ENCODE measurements at places on chromosomes 12 and 14.

- DNase-seq = no peak
These were observed 96.9 kb downstream of the STXBP6 start for GRCh38 chr14:24952851-24953666.

DNA sequence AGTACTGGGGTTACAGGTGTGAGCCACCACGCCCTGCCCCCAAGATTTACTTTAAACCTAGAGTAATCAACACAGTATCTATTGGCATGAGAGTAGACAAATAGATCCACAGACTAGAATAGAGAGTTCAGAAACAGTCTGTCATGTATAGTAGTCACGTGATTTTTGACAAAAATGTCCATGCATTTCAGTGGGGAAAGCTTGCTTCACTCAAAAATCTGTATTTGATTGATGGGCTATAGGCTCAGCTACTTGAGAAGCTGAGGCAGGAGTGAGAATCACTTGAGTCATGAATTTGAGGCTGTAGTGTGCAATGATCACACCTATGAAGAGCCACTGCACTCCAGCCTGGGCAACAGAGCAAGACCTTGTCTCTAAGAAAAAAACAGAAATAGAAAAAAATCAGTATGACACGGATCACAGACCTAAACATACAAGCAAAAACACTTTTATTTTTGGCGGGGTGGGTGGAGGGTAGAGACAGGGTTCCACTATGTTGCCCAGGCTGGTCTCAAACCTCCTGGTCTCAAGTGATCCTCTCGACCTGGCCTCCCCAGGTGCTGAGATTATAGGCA lies 7.6 kb upstream of the ORAI1 start:
- DNase-seq = no peak

DNA sequence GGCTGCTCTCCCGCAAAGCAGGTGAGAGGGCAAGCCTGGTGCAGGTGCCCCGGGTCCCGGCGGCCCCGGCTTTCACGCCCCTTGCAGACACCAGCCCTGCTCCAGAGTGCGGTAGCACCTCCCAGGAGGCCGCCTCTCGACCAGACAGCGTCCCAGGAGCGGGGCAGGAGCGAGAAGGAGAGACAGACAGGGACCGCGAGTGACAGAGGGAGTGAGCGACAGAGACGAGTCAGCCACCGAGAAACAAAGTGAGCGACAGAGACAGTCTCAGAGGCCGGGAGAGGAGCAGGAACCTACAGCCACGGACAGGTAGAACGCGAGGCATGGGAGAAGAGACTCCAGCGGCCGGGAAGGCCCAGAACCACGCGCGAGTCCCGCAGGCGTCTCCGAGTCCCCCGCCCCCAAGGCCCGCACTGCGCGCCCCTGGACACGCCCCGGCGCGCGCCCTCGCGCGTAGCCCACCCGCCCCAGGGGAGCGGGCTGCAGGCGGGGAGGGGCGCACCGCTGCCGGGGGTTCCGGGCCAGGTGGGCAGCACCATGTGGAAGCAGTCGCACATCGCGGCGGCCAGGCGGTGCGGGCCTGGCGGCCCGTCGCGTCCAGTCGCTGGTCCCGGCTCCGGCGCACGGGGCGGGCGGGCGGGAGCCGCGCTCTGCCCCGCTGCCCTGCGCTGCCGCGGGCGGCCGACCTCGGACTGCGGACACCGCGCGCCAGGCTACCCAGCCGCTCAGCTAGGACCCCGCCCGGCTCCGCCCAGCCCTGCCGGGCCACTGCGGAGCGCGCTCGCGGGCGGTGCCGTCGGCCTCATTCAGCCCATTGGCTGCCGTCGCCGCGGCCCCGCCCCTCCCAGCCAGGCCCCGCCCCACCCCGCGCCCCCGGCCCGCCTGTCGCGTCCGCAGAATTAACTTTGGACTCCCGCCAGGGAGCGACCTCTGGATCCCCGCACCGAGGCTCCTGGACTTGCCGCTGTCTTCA lies at the start of gene AHNAK2:
Gene AHNAK2, minus strand, starts transcription at position 694 of the 973 bp plus-strand sequence. Its CDS starts 137 bp downstream, at position 557.
- peak; percentile 79 for DNase-seq

GRCh38 chr14:20973501-20973900 lies 16.3 kb upstream of the METTL17 start:
- no peak for DNase-seq

DNA sequence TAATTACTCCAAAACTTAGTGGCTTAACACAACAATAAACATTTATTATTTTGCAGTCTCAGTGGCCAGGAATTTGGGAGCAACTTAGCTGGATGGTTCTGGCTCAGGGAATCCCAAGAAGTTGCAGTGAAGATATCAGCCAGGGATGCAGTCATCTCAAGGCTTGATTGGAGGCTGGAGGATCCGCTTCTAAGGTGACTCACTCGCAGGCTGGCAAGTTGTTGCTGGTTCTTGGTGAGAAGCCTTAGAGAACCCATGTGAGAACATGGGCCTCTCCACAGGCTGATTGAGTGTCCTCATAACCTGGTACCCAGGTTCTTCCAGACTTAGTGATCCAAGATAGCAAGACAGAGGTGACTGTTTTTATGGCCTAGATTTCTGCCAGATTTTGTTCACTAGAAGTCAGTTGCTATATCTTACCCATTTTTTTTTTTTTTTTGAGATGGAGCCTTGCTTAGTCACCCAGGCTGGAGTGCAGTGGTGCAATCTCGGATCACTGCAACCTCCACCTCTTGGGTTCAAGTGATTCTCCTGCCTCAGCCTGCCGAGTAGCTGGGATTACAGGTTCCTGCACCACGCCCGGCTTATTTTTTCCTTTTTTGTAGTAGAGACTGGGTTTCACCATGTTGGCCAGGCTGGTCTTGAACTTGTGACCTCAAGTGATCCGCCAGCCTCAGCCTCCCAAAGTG lies 32.5 kb downstream of the BRMS1L start:
- no peak for DNase-seq

DNA sequence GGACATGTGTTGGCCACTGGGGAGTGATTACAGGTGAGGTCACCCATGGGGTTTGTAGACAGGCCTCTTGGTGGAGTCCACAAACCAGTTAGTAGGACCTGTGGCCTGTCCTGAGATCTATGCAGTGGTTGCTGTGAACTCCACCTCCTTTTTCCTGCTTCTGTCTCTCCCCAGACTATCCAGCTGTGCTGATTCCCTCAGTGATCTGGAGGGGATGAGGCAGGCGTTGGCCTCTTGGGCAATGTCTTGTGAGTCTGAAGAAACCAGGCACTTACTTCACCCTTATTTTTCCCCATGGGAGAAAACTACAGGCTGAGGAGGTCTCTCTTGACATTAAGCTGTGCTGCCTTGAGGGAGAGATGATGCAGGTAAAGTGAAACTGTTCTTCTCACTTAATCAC lies 257.2 kb upstream of the PRICKLE1 start:
- no peak for DNase-seq

DNA sequence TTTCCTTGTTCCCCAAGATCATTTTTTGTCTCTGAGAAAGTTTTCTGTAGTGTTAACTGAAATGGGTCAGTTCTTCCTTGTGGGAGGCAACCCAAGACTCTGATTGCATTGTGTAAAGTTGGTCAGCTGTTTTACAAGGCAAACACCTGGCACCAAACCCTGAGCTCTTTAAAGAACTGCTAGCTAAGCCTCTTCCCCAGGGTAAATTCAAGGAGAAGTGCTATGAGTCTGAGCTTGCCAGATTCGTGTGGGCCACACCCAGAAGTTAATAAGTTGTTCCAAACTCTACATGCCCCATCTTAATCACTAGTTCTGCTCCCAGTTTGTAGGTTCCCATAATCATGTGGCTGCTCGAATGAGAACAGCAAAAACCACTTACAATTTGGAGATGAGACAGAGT lies 214.5 kb downstream of the BTG1 start:
- no peak for DNase-seq

GRCh38 chr12:113184098-113184899 lies 979 bp downstream of the DDX54 start:
- DNase-seq = no peak

DNA sequence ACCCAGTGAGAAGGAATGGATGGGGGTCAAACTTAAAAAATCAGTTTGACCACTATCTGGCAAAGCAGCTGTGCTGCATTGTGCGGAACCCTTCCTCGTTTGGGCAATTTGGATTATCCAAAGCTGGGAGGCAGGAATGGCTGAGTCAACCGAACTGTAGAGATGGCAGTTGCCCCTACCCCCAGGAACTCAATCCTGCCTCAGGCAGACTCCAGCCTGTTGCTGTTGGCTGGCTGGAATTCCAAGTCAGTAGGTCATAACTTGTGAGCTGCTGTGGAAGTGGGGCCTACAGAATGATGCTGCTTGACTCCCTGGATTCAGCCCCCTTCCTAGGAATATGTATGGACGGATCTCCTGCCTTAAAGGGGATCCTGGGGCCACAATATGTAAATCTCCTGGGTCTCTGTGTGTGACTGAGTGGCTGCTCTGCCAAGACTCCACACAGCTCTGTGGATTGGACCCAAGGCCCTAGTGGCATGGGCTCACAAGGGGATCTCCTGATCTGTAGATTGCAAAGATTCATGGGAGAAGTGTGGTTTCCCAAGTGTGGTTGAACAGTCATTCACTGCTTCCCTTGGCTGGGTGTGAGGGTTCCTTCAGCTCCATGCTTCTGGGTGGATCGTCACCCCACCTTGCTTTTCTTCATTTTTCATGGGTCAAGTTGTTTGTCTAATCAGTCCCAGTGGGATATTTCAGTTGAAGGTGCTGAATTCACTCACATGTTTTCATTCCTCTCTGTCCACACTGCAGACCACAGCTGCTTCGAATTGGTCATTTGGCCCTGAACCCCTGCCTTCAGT lies 19.2 kb downstream of the LUM start:
- DNase-seq = no peak

DNA sequence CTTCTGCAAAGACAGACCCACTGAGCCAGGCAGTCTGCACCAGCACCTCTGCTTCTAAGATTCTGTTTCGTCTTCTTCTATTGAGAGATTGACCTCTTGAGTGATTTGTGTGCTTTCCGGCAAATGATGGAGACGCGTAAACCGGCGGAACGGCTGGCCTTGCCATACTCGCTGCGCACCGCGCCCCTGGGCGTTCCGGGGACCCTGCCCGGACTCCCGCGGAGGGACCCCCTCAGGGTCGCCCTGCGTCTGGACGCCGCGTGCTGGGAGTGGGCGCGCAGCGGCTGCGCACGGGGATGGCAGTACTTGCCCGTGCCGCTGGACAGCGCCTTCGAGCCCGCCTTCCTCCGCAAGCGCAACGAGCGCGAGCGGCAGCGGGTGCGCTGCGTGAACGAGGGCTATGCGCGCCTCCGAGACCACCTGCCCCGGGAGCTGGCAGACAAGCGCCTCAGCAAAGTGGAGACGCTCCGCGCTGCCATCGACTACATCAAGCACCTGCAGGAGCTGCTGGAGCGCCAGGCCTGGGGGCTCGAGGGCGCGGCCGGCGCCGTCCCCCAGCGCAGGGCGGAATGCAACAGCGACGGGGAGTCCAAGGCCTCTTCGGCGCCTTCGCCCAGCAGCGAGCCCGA lies 703 bp downstream of the ASCL4 start:
- DNase-seq = peak; percentile 30

DNA sequence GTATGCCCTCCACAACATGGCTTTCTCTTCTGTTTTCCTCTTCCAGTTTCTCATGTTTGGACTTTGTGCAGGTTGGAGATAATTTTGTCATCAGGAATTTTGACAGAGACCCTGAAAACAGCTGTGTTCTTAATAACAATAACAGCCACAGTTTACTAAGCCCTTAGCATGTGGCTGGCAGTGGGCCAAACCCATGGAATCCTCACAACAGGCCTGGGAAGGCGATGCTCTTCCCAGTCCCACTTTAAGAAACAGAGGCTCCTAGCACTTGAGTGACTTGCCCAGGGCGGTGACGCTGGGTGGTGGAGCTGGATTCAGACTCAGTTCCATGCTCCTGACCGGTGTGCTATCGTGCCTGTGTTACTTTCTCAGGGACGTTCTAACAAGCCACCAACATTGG lies 20.1 kb upstream of the PLEKHG3 start:
- DNase-seq = no peak

DNA sequence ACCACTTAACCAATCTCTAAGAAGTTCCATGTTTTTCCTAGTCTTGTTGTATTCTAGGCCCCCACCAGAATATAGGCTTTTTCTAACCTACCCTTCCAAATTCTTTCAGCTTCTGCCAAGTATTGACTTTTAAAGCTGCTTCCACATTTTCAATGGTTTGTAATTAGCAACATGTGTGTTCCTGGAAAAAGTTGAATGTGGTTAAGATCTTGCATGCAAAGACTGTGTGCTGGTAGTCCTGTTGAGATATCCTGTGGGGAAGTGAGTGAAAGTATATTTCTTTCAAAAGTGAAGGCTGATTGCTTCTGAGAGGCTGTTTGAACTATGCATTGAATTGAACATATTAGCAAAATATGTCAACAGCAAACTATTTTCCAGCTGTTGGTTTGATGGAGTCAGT lies 646 bp upstream of the OR6C4 start:
- DNase-seq = no peak

DNA sequence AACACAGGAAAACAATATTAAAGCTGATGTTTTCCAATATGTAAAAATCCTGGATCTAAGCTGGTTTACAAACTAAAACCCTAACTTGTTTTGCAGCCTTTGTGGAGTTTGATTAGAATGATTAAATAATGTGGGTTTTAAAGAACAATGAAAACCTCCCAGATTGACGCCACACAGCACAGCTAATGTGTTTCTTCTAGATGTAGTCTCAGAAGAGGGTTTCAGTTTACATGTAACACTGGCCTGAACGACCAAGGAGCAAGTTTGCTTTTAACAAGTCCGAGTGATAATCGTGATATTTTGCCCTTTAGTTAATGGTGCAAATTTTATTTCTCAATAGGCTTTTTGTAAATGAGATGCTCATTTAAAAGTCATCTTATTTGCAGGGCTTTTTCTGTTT lies 11.0 kb downstream of the HMGA2 start:
- no peak for DNase-seq

DNA sequence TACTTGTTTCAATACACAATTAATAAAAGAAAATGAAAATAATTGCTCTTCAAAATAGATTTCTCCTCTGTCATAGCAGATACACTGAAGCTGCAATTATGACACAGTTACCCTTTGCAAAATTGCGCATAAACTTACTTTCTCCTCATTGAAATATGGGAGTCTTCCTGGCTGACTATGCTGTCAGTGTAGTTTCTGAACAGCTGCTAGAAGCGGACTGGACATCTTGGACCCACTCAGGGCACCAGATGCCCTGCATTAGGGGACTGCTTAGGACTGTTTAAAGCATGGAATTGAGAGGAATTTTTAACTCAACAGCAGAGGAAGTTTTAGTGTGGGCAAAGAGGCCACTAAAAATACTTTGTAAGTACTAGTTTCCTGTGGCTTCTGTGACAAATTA lies 454.9 kb downstream of the ATP23 start:
- no peak for DNase-seq

GRCh38 chr14:88007608-88008007 lies 2.7 kb downstream of the GPR65 start:
- no peak for DNase-seq

DNA sequence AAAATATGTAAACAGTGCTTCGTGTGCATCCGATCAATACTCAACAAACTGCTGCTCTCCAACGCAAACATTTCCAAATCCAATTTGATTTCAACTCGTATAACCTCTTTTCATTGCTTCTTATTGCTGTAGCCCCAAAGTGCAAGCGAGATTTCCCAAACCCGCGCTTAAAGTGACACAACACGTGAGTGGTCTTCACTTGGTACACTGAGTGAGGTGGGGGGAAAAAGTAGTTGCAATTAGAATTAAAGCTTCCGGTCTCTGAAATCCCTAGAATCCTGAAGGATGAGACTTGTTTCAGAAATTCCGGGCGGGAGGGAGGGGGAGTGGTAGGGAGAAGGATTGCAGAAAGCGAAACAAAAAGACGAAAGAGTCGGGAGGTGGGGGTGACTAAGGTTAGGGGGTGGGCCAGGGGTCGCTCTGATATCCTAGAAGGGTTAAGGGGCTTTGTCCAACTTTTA lies 387.5 kb downstream of the BCAT1 start:
- peak; percentile 26 for DNase-seq

All from GM13977 (cell line).